ENCODE measurements at places on chromosomes 12 and 14. TPM values are rescaled to one million over a fixed set of nuclear protein-coding genes. Genes with fewer than 3 reads are reported as not detected.

DNA sequence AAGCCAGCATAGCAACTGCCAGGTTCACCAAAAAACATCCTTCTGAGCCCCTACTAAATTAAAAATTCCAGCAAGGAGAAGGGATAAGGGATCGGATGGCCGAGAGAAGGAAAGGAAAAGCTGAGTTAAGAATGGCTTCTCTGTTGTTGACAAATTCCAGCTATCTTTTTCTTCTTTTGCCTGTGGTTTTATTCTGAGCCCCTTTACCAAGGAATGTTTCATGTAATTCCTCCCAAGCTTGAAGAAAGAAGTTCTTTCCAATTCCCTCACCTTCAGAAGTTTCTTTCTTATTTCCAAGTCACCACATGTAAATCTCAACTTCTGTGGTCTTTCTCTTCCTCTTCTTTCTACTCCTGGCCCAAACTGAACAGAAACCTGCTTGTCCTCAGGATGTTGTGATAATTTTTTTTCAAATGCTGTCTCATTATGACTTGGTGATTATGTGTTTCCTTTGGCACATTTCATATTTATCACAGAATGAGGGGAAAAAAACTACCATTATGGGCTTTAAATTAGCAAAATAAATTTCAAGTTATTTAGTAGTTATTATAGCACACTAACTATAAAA, 40.0 kb downstream of the FGD6 start:
- no peaks in the 10 kb centered on the region for H3K36me3 ChIP-seq
- no peak for DNase-seq
- no peaks in the 10 kb centered on the region for H3K27me3 ChIP-seq
- no peak overlapping the region for H3K4me3 ChIP-seq
- no peak overlapping the region for H3K27ac ChIP-seq

- DNase-seq = no peak
- H3K27me3 ChIP-seq = no peaks in the 10 kb centered on the region
- no peak overlapping the region for H3K27ac ChIP-seq
- H3K36me3 ChIP-seq = no peaks in the 10 kb centered on the region
Observed at GRCh38 chr12:26846416-26846815, 13.4 kb upstream of the ITPR2 start.

DNA sequence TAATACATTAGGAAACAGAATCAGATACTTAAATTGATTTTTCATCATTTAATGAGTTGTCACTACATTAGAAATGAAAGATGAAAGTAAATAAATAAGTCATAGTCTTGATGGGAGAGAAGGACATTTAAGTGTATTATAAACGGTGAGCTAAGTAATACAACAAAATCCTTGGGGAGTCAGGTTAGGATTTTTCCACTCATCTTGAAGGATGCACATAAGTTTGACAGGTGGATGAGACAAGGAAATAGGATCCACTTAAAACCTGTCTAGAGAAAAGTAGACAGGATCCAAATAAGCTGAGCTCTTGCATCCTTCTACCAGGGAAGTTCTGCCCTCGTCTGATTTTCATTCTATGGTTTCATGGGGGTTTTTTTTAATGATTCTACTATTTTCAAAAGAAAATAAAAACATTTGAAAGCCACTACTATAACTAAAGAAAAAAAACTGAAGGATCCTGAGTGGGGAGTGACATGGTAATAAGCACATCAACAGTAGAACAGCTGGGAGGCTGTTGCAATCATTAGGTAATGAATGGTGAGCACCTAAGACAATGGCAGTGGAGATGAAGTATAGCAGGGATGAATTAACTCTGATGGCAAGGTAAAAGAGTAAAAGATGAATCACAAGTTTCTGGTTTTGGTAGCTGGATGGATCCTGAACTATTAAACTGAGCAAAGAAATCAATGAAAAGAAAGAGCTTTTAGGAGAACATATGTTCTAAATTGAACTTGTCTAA, 17.0 kb downstream of the CEP128 start:
- no peaks in the 10 kb centered on the region for H3K27me3 ChIP-seq
- no peak for DNase-seq

The LUM gene
- total RNA-seq = 834 TPM

DNA sequence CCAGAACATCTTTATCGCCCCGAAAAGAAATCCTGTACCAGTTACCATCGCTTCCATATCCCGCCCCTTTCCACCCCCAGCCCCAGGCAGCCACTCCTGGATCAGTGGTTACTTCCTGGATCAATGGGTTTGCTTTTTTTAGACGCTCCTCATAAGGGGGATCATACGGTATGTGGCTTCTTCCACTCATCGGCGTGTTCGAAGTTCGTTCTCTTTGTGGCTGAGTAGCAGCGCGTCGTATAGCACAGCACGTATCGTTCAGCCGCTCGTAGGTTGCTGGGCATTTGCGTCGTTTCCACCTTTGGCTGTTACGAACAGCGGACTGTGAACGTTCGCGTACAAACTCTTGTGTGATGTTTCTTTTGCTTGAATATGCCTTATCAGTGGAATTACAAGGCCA, 1.8 kb downstream of the NOC4L start:
- no peaks in the 10 kb centered on the region for H3K27me3 ChIP-seq
- H3K27ac ChIP-seq = no peak overlapping the region
- no peak for DNase-seq

All from chondrocyte (in vitro differentiated cells).